HFFc6 (cell line): ENCODE measurements at places on chromosomes 4 and X. TPM values are rescaled to one million over a fixed set of nuclear protein-coding genes. Genes with fewer than 3 reads are reported as not detected.
A peak's percentile ranks its signal among the peaks of the same experiment; 100 is the strongest.

DNA sequence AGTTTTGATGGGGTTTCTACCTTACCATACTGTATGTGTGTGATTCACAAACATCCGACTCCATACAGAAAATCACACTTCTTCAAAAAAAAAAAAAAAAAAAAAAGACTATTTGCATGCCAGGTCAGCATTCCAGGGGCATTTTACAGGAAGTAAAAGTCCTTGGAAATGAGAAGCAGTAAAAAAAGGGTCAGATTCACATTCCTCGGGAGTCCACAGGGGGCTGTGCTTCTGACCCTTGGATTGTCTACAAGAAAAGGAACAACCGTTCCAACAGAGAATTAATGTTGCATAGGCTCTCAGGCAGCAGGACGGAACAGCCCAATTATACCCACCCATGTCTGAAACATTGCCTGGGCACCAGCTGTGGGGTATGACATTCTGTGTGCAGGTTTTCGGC is 290.3 kb downstream of the LDB2 start:
- H3K4me1 ChIP-seq: peaks cover 27% of the 10 kb centered on the region
- peak overlapping the region; percentile 25; the same call in 1 of the 2 replicates for H3K27ac ChIP-seq
- H3K36me3 ChIP-seq: no peaks in the 10 kb centered on the region
- no peaks in the 10 kb centered on the region for H3K27me3 ChIP-seq

DNA sequence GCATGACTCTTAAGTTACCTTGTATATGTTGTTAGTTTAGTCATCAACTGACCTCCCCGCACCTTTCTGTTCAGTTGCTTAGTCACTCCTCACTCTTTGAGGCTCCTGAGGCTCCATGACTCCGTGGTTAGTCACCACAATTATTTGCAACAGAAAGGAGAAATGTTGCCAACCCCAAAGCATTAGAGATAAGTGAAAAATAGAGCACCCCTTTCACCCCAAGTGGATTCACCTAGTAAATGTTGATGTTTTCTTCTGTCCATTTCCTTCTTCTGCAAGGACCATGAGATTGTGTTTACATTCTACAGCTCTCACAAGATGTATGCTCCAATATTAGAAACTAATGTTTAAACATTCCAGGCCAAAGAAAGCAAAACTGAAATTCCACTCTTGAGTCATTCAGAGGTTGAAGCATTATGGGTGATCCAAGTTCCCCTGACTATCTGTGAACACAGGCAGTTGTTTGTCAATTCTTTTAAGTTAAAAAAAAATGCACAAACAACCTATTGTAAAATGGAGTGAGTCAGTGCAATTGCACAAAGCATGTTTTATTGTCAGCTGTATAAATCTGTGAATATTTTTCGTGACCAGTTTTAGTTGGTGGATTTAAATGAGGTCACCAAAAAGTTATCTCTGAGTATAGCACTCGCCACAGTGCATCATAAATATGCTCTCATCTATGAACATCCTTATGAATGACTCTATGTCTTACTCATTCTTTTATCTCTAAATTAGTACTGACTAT is 552.4 kb upstream of the MAGEB2 start:
- peak overlapping the region; percentile 95 for H3K27ac ChIP-seq
- peaks cover 5% of the 10 kb centered on the region; the same call in 1 of the 2 replicates for H3K36me3 ChIP-seq
- peak; percentile 92 for DNase-seq
- H3K4me1 ChIP-seq: peaks cover 66% of the 10 kb centered on the region

- no peak overlapping the region for H3K4me3 ChIP-seq
- peaks cover 9% of the 10 kb centered on the region; the same call in 1 of the 2 replicates for H3K4me1 ChIP-seq
- no peaks in the 10 kb centered on the region for H3K36me3 ChIP-seq
- no peak overlapping the region for H3K27ac ChIP-seq
- H3K27me3 ChIP-seq: no peaks in the 10 kb centered on the region
Observed at GRCh38 chr4:111011458-111011857, 388.6 kb upstream of the PITX2 start.

GRCh38 chr4:85940151-85940550 is 419.7 kb downstream of the MAPK10 start:
- DNase-seq: no peak
- H3K4me3 ChIP-seq: peak overlapping the region; percentile 68
- H3K4me1 ChIP-seq: peaks cover 14% of the 10 kb centered on the region
- peaks cover 13% of the 10 kb centered on the region for H3K36me3 ChIP-seq
- H3K27me3 ChIP-seq: no peaks in the 10 kb centered on the region

DNA sequence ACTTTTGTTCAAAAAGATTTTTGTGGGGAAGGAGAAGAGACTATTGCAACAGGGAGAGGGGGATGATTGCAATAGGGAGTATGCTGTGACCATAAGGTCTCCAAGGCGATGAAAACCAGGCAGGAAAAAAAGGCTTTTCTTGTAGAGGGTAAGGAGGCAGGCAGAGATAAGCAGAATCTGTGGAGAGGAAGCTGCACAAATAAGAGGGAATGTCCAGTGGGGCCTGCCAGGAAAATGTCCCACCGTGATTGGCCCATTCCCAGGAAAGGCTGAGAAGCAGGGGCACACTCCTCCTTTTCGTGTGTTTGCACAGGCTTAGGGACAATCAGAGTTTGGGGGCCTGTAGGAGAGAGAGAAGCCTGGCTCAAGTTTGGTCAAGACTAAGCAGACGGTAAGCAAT is 29.1 kb downstream of the SPACA5 start:
- no peaks in the 10 kb centered on the region for H3K36me3 ChIP-seq
- no peaks in the 10 kb centered on the region for H3K4me1 ChIP-seq
- H3K27ac ChIP-seq: no peak overlapping the region
- H3K4me3 ChIP-seq: no peak overlapping the region

DNA sequence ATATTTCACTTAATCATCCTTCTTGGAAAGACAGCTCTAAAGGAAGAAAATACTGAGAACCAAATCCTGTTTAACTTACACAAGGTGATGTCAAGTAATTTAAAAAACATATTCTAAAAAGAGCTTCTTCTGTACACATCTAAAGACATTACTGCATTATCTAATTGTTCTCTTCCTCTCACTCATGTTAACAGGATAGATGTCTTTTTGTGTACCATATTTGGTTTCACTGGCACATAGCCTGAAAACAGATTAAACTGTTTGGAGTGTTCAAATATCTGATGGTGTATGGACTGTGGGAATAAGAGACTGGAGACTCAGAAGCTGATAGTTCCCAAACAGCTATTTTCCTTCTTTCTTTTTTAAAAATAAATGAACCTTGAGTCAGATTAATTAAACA is 213.3 kb upstream of the MAB21L2 start:
- no peak overlapping the region for H3K4me3 ChIP-seq
- H3K4me1 ChIP-seq: peaks cover 13% of the 10 kb centered on the region
- no peak overlapping the region for H3K27ac ChIP-seq
- no peaks in the 10 kb centered on the region for H3K27me3 ChIP-seq

Gene SLITRK4
- not detected in 3 replicates for total RNA-seq

Gene GAGE2A
- total RNA-seq: not detected in 3 replicates

Gene ERCC6L
- 2.9 to 6.7 TPM (median 6.6 TPM) in 3 replicates for total RNA-seq

Gene USP17L24
- total RNA-seq: not detected in 3 replicates
